ENCODE measurements at places on chromosomes 2 and 18.

DNA sequence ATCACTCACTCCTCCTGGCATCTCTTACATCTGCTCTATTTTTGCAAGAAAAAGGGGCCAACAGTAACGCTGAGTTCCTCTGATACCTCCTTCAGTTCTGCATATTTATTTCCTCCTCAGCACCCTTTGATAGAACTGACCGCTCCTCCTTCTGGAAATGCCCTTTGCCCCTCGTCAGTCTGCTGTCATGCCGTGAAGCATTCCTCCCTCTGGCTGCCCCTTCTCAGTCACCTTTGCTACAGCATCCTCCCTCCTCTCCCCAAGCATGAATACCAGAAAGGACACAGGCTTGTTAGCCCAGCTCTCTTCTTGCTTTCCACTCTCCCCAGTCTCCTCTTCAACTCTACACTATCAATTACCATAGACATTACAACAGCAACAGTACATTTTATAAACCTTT, 135.4 kb downstream of the NBAS start:
- DNase-seq = no peak

DNA sequence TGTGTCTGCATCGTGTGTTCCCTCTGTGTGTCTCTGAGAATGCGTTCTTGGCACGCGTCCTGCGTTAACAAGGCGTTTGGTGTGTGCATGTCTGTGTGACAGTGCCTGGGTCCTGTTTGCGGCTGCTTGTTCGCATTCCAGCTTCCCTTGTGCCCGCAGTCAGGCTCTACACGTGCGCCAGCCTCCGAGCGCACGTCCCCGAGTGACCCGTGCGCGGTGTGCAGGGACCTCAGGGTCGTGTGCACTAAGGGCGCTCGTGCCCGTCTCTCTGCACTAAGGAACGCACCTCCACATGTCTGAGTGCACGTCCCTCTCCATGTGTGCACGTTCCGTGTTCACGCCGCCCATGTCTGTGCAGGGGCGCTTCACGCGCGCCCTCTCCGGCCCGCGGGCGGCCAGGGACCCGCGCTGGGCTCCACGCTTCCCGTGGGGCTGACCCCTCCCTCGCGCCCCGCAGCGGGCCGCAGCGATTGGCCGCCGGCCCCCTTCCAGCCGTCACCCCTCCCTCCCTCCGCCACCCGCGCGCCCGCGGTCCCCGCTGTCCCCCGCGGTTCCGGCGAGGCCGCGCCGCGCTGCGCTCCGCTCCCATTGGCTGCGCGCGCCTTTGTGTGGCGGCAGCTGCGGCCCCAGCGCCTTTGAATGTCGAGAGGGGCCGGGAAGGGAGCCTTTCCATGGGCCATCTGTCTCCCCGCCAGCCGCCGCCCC, 229.4 kb downstream of the HAUS1 start:
- DNase-seq = no peak

DNA sequence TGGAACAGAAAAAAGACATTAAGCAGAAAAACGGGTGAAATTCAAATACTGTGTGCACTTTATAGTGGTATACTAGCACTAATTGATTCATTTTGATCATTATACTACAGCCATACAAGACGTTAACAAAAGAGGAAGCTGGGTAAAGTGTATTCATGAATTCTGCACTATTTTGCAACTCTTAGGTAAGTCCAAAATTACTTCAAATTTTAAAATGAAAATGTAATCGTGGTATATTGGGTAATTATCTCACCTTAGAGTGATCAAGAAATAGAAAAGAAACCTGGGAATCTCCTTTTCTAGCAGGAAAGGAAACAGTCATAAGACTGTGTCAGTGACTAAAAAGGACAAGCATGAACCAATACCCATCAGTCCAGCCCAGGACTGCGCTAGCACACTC, 5.4 kb downstream of the TGFBRAP1 start:
- no peak for DNase-seq

DNA sequence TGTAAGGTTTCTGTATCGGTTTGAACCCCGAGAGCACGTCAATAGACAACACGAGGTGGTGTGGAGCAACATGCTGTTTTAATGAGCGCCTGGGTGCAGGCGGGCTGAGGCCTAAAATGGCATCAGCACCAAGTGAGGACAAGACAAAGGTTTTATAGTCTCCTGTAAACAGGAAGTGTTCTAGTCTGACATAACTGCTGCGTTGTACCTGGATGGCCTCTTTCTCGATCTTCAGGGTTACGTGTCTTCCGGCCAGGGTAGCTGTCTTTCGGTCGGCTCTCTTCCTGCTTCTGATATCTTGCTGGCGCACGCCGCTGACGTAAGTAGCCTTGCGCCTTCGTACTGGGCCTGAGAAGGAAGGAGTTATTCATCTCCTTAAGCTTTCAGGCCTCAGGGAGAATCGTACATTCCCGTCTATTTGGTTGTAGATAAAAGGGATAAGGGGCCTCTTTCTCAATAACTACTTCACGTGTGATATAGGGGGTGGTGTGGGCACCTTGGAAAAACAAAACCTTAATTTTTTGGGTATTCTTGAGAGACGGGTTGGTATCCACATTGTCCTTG, 53.5 kb downstream of the KYNU start:
- DNase-seq = no peak

Data from activated CD4-positive, alpha-beta T cell treated with anti-CD3 and anti-CD28 coated beads, Interleukin-2, Interleukin-4, amounts not matched to agents 100 ng/mL and 50 ng/mL, durations not matched to agents 16 hours and 8 hours (primary cell).